ENCODE measurements at places on chromosomes 7 and 10. TPM values are rescaled to one million over a fixed set of nuclear protein-coding genes. Genes with fewer than 3 reads are reported as not detected.
A peak's percentile ranks its signal among the peaks of the same experiment; 100 is the strongest.

- no peak for DNase-seq
- H3K4me3 ChIP-seq = no peak overlapping the region
- no peaks in the 10 kb centered on the region for H3K36me3 ChIP-seq
- H3K27ac ChIP-seq = no peak overlapping the region
- peaks cover 31% of the 10 kb centered on the region for H3K4me1 ChIP-seq
Observed at GRCh38 chr10:3420527-3421469, 248.2 kb upstream of the PITRM1 start.

DNA sequence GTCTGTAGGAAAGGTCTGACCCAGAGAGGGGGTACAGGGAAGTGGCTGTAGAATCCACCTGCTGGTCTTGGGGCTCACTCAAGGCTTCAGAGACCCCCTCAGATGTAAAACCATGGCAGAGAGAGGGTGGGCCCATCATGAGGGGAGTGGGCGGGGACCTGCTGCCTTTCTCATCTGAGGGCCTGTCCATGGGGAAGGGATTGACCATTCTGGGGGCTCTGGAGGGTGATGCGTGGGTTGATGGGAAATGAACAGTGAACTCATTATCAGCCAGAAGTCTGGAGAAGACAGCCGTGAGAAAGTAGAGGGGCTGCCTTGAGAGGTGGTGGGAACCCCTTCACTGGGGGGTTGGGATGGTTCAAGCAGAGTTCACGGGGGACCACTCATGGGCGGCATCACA is 66.8 kb downstream of the MINDY4 start:
- H3K27me3 ChIP-seq = no peaks in the 10 kb centered on the region
- DNase-seq = no peak
- no peak overlapping the region for H3K27ac ChIP-seq
- H3K4me3 ChIP-seq = no peak overlapping the region
- H3K36me3 ChIP-seq = peaks cover 31% of the 10 kb centered on the region
- peaks cover 17% of the 10 kb centered on the region for H3K4me1 ChIP-seq

DNA sequence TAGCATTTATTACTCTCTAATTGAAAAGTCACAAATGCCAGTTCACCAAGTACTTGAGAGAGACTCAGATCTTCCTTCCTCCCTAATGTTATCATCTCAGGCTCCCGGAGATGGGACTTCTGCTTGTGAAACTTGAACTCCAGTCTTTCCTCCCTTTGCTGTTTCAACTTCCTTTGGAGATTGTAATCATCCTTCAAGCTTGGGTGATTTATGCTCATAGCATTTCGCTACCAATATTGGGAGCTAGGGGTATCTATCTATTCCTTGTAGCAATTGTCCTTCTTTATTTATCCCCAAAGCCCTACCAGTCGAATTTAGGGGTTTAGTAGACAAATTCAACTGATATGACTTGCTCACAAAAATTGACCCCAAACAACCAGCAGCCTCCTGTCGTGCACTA is 117.9 kb upstream of the STARD3NL start:
- DNase-seq = no peak
- H3K27ac ChIP-seq = no peak overlapping the region
- H3K36me3 ChIP-seq = no peaks in the 10 kb centered on the region
- no peak overlapping the region for H3K4me3 ChIP-seq
- peaks cover 6% of the 10 kb centered on the region for H3K27me3 ChIP-seq
- no peaks in the 10 kb centered on the region for H3K4me1 ChIP-seq

DNA sequence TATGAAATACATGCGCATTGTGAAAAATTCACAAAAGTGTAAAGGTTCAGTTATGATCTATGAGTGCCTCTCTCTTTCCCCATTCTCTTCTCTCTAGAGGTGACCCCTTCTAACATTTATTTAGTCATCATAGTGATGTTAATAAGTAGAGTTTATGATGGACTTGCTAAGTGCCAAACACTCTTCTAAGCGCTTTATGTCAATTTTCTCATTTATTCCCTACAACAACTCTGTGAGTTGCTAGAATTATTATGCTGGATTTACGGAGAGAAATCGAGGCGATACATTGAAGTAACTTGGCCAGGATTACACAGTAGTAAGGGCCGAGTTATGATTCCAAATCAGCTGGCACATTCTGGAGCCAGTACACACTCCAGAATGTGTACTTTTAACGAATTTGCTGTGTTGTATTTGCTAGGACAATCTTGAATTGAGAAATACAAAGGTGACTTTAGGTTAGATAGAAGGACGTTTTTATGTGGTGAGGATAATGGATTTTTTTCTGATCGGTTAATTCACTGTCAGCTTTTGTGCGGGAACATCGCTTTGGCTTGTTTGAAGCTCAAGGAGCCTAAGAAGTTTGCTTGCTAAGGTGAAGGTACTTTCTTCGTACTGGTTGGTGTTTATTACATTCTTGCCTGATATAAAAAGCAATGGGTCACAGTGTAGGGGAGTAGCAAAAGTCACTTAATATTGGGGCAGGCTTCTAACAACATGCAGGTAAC is 1.4 kb downstream of the ATRNL1 start:
- H3K27ac ChIP-seq = peak overlapping the region; percentile 81
- no peaks in the 10 kb centered on the region for H3K36me3 ChIP-seq
- H3K27me3 ChIP-seq = no peaks in the 10 kb centered on the region

DNA sequence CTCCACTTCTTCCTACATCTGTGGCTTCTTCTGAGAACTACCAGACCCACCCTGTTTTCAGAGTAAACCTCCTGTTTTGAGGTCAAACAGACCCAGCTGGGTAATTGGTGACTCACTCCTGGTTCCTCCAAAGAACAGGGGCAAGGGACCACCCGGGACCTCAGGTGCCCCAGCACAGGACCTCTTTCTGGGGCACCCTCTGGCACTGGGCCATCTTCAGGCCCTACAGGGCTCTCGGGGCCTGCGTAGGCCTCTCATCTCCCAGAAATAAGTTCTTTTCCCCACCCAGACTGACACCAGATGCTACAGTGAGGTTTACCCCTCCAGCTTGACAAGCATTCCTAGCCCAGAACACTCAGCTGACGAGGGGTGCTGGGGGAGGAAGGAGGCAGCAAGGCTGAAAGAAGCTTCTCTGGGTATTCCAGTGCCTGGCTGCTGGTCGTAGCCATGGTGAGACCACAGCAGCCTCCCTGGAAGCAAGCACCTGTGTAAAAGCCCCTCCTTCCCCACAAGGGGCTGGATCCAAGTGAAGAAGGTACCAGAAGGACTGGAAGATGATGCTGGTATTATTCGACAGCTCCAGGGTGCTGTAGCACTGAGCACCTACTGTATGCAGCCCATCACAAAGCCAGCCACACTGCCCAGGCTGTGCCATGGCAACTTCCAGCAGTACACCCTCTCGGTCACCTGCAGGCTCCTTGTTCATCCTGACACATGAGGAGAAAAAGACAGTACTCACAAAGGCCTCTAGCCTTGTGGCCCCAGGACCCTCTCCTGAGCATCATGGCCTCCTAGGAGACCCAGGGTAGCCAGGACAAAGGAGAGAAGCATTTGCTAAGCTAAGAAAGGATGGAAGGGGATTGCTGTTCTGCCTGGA is 47.4 kb downstream of the ALOX5 start:
- H3K27ac ChIP-seq = no peak overlapping the region
- H3K4me3 ChIP-seq = no peak overlapping the region
- peaks cover 18% of the 10 kb centered on the region for H3K4me1 ChIP-seq
- H3K27me3 ChIP-seq = peaks cover 8% of the 10 kb centered on the region
- no peak for DNase-seq
- no peaks in the 10 kb centered on the region for H3K36me3 ChIP-seq

GRCh38 chr10:46096909-46097575 is 51.0 kb upstream of the MSMB start:
- no peak overlapping the region for H3K4me3 ChIP-seq
- DNase-seq = no peak
- H3K4me1 ChIP-seq = peaks cover 8% of the 10 kb centered on the region
- no peaks in the 10 kb centered on the region for H3K27me3 ChIP-seq

DNA sequence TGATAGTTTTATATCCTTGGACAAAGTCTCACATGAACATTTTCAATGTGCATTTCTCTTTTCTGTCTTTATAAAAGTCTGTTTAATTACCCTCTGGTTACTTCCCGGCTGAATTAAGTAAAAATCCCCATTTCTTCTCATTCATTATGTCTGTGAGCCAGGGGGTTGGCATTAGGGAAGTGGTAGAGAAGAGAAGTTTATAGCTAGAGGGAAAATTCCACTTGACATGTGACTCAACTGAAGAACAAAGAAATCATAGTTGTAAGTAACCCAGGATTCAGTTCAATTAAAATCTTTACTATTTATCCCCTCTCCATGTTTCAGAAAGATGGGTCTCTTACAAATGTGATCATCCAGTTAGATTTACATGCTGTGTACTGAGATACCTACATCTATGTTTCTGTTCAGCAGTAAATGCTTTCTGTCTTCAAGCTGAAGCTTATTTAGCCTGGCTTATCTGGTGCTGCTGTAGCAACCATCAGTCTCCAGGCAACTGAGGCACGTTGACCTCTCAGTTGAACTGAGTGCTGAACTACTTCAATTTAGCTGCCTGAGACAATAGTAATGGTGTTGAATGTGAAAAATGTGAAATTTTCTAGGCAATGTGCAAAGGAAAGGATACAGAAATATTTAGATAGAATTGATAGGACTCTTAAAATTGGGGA is 181.6 kb downstream of the MLLT10 start:
- H3K36me3 ChIP-seq = peaks cover 20% of the 10 kb centered on the region
- peak overlapping the region; percentile 49 for H3K27ac ChIP-seq
- DNase-seq = no peak
- H3K4me1 ChIP-seq = peaks cover 12% of the 10 kb centered on the region
- H3K4me3 ChIP-seq = no peak overlapping the region

DNA sequence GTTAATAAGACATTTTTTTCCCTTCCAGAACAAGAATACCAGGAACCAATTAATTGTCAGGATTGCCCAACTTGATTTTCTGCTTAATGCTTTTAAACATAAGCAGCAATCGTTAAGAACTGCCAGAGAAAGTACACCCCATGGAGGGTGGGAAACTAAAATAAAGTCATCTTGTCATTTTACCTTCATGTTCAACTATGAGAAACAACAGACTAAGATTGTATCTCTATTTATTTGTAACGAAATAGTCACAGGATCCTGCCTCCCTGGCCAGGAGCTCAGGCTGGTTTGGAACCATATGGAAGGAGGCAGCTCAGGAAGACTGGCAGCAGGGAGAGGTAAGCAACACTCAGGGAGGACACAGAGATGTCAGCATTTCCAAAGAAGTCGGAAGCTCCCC is 129.6 kb downstream of the TNS3 start:
- H3K4me3 ChIP-seq = no peak overlapping the region
- no peak for DNase-seq
- H3K27ac ChIP-seq = peak overlapping the region; percentile 99
- peaks cover 12% of the 10 kb centered on the region for H3K36me3 ChIP-seq
- H3K27me3 ChIP-seq = no peaks in the 10 kb centered on the region

DNA sequence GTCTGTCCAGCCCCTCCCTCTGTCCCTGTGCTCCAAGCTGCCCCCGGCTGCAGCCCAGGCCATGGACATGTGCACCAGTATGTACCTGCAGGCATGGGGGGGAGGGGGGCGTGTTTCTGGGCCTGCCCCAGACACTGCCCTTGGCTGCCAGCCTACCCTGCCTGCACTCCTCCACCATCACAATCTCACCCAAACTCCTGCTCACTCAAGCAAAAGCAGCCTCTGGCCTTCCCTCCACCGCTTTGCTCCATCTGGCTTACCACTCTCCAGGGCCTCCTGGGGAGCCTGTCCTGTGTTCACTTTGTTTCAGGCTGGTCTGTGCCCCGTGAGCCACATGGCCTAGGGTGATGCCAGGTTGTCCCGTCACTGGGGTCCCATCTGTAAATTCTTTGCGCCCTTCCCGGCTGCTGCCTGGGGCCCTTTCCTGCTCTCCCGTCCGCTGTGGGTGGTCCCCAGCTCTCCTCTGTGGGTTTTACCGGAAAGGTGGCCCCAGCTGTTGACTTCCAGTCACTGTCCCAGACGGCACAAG is 33.3 kb upstream of the PPIF start:
- H3K36me3 ChIP-seq = peaks cover 23% of the 10 kb centered on the region
- H3K27ac ChIP-seq = no peak overlapping the region
- peak; percentile 75 for DNase-seq
- no peaks in the 10 kb centered on the region for H3K27me3 ChIP-seq
- peaks cover 21% of the 10 kb centered on the region for H3K4me1 ChIP-seq
- H3K4me3 ChIP-seq = no peak overlapping the region

- H3K4me1 ChIP-seq = no peaks in the 10 kb centered on the region
- H3K27me3 ChIP-seq = peaks cover 5% of the 10 kb centered on the region
- H3K36me3 ChIP-seq = no peaks in the 10 kb centered on the region
- no peak overlapping the region for H3K4me3 ChIP-seq
- no peak for DNase-seq
Observed at GRCh38 chr10:98516352-98516751, 69.6 kb upstream of the HPS1 start.

GRCh38 chr10:28595613-28596012 is 62.7 kb downstream of the WAC start:
- H3K27me3 ChIP-seq = no peaks in the 10 kb centered on the region
- peaks cover 45% of the 10 kb centered on the region for H3K4me1 ChIP-seq
- H3K27ac ChIP-seq = peak overlapping the region; percentile 71
- H3K4me3 ChIP-seq = no peak overlapping the region
- no peak for DNase-seq
- H3K36me3 ChIP-seq = peaks cover 19% of the 10 kb centered on the region

DNA sequence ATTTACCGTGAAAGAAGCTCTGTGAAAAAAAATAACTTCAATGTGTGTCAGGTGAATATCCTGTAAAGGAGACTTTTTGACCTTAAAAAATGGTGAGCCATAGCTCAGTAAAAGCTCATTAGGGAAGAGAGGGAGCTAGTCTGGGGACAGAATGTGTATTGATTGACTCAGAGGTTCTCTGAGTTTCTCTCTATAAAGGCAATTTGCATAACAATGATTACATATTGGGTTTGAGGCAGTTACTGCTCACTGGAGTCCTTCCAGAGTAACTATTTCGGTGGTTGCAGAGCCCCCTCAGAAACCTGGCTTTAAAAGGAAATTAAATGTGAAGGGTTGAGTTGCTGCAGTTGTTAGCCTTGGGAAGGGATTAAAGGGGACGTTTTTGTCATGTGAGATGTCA is 181.6 kb downstream of the GALNT17 start:
- no peaks in the 10 kb centered on the region for H3K27me3 ChIP-seq
- peak overlapping the region; percentile 43 for H3K27ac ChIP-seq
- H3K36me3 ChIP-seq = peaks cover 6% of the 10 kb centered on the region
- no peak for DNase-seq
- no peak overlapping the region for H3K4me3 ChIP-seq

DNA sequence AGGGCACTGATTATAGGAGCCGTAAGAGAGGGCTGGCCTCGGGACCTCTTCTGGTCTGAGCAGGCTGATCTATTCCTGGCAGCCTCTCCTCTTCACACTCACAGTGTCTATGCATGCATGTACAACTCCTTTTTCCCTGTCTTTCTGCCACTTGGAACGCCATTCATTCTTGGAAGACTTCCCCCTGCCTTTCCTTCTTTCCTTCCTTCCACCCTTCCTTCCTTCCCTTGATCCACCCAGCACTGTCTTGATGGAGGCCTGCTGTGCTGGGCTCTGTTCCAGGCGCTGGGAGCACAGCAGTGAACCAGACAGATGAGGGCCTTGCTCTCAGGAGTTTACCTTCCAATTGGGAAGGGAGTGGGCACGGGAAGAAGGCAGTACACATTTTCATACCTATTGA is 114.8 kb downstream of the SH3PXD2A start:
- no peaks in the 10 kb centered on the region for H3K27me3 ChIP-seq
- no peak for DNase-seq
- H3K27ac ChIP-seq = no peak overlapping the region
- no peaks in the 10 kb centered on the region for H3K36me3 ChIP-seq

GRCh38 chr10:45561952-45562351 is 110.6 kb downstream of the ZFAND4 start:
- peaks cover 4% of the 10 kb centered on the region for H3K36me3 ChIP-seq
- H3K4me3 ChIP-seq = no peak overlapping the region
- no peak for DNase-seq
- no peaks in the 10 kb centered on the region for H3K27me3 ChIP-seq

CACUL1 gene
- 36.5 TPM for total RNA-seq

ITIH5 gene
- 4.1 TPM for total RNA-seq

WIPF3 gene
- 0.51 TPM for total RNA-seq

ENKUR gene
- total RNA-seq = 3.2 TPM

OR9A2 gene
- not detected for total RNA-seq

CPXM2 gene
- total RNA-seq = not detected
